ENCODE measurements at places on chromosomes 7 and 10.

- DNase-seq, result no peak
These were observed 4.8 kb downstream of the ECHDC3 start for GRCh38 chr10:11746883-11747539.

- DNase-seq, result no peak
These were observed 2.2 kb upstream of the RSU1 start for GRCh38 chr10:16819436-16819835.

GRCh38 chr7:155468785-155469148 is 10.8 kb downstream of the EN2 start:
- no peak for DNase-seq

DNA sequence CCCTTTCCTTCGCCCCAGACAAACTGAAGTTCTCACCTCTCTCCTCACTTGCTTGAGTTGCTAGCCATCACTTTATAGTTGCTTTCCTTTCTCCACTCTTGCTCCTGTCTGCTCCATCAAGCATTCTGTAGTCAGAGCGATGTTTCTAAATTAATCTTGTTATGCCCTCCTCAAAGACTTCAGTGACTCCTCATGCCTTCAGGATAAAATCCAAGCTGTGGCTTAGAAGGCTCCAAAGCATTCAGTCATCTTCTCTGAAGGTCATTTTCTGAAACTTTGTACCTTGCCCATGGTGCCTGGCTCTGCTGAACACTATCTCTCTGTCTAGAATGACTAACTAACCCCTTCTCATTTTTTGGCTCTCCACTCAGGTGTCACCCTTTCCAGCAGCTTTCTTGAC is 222.4 kb upstream of the GRB10 start:
- DNase-seq, result no peak

DNA sequence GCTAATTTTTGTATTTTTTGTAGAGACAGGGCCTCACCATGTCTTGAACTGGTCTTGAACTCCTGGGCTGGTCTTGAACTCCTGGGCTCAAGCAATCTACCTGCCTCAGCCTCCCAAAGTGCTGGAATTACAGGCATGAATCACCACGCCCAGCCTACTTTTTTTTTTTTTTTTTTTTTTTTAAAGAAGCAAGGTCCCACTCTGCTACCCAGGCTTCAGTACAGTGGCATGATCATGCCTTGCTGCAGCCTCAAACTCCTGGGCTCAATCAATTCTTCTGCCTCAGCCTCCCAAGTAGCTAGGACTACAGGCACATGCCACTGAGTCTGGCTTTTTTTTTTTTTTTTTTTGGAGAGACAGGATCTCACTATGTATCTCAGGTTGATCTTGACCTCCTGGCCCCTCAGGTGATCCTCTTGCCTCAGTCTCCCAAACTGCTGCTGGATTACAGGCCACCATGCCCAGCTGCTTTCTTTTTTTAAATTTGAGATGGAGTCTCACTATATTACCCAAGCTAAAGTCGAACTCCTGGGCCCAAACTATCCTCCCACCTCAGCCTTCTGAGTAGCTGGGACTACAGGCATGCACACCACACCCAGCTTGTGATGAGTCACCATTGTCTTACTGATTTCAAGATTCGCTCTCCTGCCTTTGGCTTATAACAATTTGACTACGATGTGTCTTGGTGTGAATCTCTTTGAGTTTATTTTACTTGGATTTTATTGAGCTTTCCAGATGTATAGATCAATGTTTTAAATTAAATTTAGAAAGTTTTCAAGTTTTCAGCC is 9.0 kb downstream of the RPEL1 start:
- no peak for DNase-seq

DNA sequence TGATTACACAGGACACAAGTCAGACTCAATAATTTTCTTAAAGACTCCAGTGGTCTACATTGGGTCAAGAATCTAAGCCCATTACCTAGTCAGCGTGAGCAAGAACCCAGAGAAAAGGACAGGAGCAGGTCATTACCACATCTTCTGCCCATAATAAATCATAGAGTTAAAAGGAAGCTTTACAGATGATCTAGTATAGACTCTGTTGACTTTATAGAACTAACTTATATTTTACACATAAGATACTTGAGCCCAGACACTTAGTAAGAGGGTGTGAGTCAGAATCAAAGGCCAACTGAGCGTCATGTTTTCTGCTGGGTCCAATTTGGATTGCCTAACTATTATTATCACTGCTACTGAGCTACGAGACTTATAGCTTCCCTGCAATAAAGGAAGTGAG is 206.1 kb upstream of the NPSR1 start:
- DNase-seq, result no peak

DNA sequence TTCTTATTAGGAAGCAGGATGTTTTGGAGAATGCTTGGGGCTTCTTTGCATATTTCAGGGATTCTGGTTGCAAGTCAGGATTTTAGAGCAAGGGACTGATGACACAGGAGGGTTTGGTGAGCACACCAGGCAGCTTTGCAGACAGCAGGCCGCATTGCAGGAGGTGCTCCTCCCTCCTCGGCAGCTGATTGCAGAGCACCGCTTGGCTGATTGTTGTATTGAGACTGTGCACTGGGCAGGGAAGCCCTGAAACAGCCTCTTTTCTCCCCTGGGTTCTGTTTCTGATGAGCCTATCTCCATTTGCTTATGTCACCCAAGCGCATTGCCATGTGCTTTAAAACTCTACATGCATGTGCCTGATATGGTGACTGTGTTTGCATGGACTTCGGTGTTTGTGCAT is 769.6 kb downstream of the GRID1 start:
- no peak for DNase-seq

DNA sequence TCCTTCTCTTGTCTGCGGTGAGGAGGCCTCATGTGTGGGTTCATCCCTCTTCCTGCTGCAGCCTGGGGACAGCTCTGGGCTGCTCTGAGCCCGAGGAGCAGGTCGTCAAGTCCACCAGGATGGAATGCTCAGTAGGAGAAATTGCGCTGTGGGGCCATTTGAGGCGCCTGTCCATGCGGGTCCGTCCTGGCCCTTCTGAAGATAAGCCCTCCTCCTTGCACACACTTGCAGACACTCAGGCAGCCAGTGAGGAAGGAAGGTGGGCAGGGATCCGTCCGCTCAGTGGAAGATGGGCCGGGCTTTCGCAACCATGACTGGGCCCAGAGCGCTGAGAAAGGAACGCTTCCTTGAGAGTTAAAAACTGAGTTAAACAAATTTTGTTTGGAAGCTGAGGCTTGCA is 356.8 kb downstream of the GLRX3 start:
- no peak for DNase-seq

GRCh38 chr7:29216128-29216527 is 21.6 kb downstream of the CHN2 start:
- DNase-seq, result no peak

GRCh38 chr10:51522858-51523257 is 176.5 kb downstream of the CSTF2T start:
- DNase-seq, result no peak

- DNase-seq, result no peak
These were observed 40.2 kb upstream of the ATP6V0A4 start for GRCh38 chr7:138838166-138838565.

DNA sequence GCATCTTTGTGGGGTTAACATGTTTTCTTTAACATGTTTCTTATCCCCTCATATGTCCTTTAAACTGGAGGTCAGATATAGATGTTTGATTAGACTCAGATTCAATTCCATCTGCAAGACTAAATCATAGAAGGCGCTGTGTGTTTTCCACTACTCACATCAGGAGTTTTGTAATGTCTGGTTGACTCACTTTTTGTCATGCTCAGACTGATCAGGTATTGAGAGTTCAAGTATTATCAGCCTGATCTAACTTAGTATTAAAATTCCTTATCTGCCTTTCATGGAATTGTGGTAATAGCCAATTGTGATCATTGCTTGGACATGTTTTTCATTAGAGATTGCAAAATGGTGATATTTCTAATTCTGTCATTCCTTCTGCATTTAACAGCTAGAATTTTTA is 30.2 kb downstream of the ENTPD7 start:
- DNase-seq, result no peak

DNA sequence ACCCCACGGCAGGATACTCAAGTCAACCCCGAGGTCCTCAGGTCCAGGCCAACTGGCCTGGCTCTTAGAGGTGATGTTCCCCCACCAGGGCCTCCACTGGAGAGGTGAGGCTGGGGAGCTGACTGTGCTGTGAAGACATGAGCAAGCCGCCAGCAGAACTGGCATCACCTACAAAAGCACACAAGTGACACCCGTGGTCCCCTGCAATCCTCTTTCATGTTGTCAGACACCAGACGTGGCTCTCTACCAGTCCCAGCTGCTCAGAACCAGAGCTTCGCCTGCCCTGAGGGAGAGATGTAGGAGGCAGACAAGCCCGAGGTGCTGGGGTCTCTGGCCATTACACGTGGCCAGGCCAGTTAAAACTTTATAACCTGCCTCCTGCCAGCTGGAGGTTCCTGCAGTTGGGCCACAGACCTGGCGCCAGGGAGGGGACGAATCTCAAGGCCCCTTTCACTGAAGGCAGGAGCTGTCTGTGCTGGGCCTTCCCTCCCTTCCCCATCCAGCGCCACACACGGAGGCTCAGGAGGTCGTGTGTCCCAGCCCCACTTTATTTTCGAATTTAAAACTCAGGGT is 2.2 kb downstream of the COMTD1 start:
- no peak for DNase-seq

- no peak for DNase-seq
These were observed 68.4 kb downstream of the PARP12 start for GRCh38 chr7:139994356-139994755.

DNA sequence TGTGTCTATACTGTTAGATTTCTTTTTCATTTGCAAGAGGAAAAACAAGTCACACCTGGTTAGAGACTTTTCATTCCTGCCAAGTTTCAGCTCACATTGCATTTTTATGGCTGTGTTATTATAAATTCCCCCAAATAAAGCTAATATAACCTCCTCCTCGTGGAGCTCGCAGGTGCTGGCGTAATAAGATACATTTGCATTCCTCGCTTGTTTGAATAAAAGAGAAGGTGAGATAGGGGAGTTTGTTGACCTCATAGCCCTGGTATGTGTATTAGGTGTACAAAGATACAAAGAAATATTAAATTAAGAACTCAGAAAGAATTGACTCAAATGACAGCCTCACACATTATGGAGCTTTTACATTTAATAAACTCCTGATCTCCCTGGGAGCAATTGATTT is 257.7 kb upstream of the SP8 start:
- DNase-seq, result no peak

DNA sequence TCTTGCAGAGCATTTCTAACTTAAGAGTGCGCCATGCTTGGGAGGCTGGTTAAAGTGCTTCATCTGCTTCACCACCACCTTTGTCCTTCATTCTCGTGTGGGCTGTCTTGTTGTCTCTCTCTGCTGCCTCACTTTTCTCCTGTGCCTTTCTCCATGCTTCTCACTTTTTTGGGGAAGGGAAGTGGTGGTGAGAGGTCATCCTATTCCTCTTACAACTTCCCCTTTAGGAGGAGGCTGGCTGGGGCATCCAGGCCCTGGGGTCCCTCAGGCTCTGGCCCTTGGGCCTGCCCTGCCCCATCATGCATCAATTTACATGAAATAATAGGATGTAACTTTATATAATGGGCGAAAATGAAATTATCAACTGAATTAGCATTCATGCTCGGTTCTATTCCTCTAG is 39.9 kb upstream of the PIP4K2A start:
- DNase-seq, result no peak

DNA sequence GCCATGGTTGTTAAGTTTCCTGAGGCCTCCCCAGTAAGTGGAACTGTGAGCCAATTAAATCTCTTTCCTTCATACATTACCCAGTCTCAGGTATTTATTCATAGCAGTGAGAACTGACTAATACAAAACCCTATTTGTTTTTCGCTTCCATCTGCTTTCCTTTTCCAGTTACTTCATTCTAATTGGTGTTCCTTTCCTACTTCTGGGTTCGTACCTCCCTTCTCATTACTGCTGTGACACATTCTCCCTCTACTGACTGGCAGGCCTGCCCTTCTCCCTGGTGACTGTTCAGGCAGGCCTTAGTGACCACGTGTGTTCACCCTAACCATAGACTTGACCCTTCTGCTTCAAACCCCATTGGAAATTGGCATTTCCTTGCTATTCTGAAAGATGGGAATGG is 37.7 kb downstream of the MTURN start:
- no peak for DNase-seq

GRCh38 chr10:92395271-92395670 is 104.3 kb downstream of the MARCHF5 start:
- DNase-seq, result no peak

DNA sequence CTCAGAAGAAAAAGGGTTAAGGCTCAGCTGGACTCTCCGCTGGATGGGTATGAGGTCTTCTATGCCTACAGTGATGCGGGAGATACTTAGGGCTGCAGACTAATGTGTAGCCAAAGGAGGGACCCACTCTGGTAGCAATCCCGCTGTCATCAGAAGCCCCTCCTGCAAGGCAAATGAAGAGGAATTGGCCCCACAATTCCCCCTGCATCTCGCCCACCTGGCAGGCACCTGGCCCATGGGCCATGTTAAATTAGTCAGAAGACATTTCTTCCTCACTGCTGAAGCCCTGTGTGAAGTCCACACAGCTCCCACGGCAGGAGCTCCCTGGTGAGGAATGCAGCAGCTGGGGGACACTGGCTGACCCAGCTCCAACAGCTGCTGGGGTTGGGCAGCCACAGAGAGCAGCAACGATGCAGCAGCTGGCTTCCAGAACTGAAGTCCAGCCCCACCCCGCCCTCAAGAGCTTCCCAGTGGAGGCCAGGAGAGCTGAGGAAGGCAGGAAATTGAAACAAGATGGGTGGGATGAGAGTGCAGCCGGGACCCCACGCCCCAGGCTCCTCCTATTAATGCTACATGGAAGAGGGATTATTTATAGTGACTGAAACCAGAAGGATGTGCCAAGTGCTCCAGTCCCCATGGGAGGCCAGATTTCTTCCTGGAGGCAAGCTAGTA is 5.5 kb downstream of the VSTM4 start:
- DNase-seq, result no peak

All from GM20000 (cell line).